ENCODE measurements at places on chromosomes 13 and 19.

DNA sequence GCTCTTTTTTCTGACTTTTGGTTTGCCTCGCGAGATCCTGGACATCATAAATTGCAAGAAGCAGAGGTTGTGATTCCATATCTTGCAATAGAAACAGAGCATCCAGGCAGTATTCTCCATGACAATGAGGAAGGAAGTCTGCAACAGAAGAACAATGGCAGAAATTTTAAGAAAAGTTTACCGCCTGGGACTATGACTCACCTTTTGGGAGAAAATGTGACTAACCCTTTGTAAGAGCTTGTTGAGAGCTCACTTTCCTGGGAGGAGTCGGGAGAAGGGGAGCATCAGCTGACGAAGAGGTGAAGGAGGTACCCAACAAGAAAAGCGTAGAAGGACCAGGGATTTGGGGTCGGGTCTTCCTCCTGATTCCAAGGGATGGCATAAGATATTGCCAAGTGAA, 34.3 kb upstream of the TNFSF11 start:
- no peak for DNase-seq

DNA sequence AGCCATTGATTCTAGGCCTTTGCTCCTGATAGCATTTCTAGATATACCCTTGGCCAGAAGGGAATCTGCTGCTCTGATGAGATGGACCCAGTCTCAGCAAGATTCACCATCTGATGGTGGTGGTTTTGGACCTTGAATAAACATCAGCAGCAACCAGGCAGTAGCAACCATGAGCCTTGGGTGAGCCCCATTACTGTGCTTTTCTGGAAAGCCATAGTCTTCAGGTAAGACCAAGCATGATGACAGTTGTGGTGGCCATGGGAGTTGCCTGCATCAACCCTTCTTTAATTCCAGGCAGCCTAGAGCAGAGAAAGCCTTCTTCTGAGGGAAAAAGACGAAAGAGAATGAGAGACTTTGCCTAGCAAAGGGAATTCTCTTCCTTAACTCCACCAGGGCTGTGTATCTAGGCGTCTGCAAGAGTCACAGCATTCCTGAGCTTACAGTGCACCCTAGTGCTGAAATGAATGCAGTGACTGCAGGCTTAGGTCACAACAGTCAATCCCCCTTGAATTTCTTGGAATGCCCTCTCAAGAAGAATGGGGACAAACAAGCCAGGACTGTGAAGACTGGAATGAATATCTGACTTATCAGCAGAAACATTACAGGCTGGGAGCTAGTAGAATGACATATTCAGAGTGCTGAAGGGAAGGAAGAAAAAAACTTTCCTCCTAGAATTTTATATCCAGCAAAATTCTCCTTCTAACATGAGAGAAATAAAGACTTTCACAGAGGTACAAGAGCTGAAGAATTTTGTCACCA, 942.4 kb upstream of the PCDH20 start:
- no peak for DNase-seq

DNA sequence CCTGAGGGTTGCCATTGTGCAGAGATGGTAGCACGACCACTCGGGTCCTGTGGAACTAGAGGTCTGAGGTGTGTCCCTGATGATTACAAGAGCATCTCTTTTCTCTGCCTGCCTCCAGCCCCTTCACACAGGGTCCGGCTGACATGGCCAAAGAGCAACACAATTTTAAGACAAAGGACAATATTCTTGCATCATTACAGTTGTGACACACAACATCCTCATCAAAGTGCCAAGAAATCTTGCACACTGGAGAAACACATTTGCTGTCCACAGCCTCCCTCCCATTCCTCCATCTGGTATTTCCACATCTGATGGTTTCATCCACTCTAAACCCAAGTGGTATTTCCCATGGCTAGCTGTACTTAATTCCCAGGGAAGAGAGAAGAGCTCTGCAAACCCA, 12.8 kb downstream of the COL4A1 start:
- DNase-seq, result no peak

DNA sequence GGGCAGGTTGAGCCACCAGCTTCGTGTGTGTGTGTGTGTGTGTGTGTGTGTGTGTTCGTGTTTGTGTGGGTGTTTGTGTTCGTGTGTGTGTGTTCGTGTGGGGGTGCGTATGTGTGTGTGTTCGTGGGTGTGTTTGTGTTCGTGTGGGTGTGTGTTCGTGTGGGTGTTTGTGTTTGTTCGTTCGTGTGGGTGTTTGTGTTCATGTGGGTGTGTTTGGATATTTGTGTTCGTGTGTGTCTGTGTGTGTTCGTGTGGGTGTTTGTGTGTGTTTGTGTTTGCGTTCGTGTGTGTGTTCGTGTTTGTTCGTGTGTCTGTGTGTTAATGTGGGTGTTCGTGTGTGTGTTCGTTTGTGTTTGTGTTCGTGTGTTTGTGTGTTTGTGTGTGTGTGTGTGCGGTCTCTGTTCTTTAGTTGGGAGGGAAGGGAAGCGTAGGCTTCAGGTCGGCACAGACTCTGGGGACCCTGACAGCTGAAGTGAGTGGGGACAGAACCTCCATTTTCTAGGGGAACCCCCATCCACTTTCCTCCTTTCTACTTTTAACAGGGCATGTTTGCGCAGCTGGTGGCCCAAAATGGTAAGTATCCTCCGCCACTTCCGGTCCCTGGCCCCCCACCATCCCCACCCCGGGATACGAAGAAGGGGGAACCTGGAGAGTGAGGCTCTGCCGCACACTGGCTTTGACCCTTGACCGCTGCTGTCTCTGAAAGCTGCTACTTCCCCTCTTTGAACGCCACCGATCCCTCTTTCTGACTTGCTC, 1.6 kb downstream of the TNFSF9 start:
- DNase-seq, result no peak

DNA sequence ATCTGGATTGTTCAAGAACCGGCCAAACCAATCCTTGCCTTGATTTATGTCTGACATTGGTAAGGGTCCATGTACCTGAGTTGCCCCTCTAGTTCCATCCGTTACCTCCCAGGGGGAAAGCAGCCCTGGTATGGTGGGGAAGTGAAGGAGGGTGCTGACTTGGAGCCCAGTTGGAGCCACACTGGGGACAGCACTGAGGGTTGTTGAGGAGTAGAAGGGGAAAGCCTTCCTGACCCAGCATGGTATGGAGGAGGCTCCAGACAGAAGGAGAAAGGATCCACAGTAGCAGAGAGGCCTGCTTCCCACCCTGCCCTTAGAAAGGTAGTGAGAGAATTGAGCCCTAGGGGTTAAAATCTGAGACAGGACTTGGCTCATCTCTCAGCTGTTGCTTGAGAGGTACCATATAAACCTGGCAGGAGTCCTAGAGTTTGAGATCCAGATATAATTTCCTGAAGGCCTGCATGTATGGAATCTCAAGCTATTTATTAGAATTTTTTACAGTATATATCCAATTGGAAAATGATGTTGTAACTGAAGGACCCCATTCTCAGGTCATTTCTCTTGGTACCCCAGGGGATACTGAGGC, 16.7 kb upstream of the FCGBP start:
- DNase-seq, result no peak

DNA sequence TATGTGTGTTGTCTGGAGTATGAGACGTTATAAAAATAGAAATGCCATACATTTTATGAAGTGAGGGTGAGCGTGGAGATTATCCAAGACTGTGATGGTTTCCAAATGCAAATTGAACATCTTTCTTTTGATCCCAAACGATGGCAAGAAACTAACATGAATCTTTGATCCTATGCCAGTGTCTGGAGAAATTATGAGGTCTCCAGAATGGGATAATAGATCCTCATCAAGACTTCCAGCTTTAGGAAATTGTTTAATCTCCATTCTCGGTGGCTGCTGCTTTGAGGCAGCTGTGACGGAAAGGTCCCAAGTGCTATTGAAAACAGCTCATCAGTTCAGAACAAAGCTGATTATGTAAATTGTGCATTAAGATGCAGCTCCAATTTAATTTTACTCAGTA, 30.8 kb downstream of the CBY2 start:
- DNase-seq, result no peak

DNA sequence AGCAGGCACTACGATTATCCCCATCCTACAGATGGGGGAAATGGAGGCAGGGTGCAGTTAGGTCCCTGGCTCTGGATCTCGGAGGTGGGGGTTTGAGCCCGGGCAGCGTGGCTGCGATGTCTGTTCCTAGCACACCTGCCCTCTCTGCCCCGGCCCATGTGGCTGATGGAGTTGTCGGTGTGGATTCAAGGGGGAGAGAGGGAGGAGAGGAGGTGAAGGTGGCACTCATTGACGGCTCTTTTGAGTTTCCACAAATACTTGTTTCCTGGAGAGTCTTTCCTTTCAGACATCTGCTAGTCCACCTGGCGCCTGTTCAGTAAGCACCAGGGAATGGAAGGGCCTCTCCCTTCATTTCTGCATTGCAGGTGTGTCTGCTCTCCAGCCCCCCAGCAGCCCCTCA, 69.9 kb downstream of the ARHGEF18 start:
- no peak for DNase-seq

- DNase-seq, result no peak
Measured at GRCh38 chr19:55070466-55071128, 5.1 kb upstream of the EPS8L1 start.

- DNase-seq, result no peak
Measured at GRCh38 chr13:19053561-19053960, 128.1 kb downstream of the TUBA3C start.

- no peak for DNase-seq
Measured at GRCh38 chr13:100234524-100235136, 145.7 kb downstream of the PCCA start.

DNA sequence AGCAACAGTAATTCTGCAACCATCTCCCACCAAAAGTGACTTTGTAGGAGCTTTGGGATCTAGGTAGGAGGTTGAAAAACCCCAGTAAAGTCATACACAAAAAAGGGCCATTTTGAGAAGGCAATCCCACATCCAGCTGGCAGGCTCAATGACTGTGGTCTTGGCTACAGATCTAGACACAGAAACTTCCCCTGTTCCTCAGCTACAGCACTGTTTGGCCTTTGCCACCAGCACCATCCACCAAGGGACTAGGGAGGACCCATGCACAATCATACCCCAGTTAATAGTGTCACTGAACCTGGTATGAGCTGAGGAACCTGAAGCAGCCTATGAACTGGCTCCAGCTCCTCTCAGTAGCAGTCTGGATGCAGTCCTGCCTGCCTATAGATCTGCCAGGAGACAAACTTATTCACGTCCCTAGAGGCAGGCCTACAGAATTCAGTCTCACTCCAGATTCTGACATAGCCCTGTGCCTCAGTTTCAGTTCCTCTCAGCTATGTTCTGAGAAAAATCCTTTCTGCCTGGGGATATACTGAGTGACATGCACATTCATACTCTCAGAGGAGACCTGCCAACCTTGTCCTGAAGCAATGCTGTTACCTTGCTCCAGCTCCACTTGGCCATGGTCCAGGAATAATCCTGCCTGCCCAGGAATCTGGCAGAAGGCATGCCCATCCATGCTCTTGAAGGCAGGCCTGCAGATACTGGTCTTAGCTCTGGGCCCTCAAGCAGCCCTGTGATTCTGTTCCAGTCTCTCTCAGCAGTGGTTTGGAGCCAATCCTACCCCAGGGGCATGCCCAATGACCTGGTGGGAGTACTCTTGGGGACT, 2048.3 kb upstream of the PCDH20 start:
- DNase-seq, result no peak

- DNase-seq, result peak; percentile 61
Measured at GRCh38 chr19:2015608-2015950, at the start of gene BTBD2. TSS of gene BTBD2 (minus strand) at chr19:2015714. CDS start at chr19:2015703, 11 bp downstream.

DNA sequence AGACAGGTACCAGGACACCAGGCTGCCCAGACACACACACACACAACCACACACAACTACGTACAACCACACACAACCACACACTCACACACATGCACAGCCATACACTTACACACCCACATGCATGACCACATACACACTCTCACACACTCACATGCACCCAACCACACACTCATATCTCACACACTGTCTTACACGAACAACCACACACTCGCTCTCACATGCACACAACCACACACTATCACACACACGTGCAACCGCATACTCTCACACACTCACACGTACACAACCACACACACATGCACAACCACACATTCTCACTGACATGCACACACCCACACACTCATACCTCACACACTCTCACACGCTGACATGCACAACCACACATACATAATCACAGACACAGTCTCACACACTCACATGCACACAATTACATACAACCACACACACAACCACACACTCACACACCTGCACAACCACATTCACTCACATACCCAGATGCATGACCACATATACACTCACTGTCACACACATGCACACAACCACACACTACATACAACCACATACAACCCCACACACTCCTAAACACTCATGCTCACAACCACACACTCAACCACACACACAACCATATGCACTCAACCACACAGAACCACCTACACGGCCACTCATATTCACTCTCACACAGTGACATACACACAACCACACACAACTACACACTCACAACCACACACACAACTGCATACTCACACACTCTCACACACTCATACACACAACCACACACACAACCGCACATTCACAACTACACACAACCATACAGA, 7.6 kb upstream of the SLC7A10 start:
- DNase-seq, result no peak

DNA sequence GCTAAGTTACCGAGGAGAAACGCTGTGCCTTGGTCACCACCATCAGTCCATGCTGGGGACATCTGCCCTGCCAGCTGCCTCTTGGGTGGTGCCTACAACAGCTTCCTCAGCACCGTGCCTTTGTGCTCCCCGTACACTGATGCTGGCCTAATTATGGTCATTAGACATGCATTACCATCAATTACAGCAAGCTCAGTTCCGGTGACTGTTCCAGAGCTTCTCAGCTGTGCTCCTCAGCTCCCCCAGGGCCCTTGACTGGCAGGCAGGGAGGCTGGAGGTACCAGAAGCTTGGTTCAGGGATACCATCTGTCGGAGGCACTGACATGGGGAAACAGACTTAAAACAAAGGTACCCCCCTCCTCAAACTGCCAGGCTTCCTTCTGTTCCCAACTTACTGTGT, 40.2 kb downstream of the CILP2 start:
- DNase-seq, result no peak

- DNase-seq, result peak; percentile 28
Measured at GRCh38 chr19:50252111-50252886, 48.9 kb downstream of the MYH14 start.

- DNase-seq, result no peak
Measured at GRCh38 chr13:20709782-20710181, 6.3 kb downstream of the IL17D start.

GRCh38 chr19:50565984-50566903, 2.0 kb downstream of the LRRC4B start:
- peak; percentile 33 for DNase-seq

GRCh38 chr13:25447396-25447795, 75.6 kb downstream of the ATP8A2 start:
- DNase-seq, result no peak

DNA sequence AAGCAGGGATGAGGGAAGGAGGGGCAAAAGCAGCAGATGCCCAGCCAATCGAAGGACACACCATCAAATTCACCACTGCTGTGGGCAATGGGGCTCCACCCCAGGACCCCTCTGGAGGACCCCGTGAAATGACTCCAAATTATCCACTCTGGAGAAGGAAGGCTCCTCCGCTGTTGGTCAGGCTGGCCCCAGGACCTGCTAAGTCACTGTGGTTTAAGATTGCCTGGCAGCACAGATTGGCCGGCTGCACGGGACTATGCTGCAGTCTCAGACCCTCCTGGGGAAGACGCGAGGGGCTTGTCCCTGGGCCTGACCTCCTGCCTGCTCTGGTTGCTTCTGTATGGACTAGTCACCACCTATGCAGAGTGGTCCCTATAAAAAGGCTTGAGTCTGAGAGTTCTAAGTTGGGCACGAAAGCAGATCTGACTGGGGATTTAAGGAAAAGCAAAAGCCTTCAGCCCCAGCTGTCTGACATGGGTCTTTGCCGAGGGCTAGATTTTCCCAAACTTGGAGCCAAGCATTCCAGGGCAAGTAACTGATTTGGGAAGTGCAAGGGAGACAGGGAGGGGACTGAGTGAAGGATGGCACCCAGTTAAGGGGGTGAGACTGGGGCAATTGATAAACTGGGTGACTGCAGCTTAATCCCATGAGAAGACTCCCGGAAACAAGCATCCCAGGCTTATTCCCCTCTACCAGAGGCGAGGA, 91.7 kb downstream of the TSHZ3 start:
- no peak for DNase-seq

Data from activated naive CD4-positive, alpha-beta T cell treated with anti-CD3 and anti-CD28 coated beads, Interleukin-2, amount 50 U/mL, for 16 hours (primary cell).